ENCODE measurements at places on chromosomes 11 and 22.

DNA sequence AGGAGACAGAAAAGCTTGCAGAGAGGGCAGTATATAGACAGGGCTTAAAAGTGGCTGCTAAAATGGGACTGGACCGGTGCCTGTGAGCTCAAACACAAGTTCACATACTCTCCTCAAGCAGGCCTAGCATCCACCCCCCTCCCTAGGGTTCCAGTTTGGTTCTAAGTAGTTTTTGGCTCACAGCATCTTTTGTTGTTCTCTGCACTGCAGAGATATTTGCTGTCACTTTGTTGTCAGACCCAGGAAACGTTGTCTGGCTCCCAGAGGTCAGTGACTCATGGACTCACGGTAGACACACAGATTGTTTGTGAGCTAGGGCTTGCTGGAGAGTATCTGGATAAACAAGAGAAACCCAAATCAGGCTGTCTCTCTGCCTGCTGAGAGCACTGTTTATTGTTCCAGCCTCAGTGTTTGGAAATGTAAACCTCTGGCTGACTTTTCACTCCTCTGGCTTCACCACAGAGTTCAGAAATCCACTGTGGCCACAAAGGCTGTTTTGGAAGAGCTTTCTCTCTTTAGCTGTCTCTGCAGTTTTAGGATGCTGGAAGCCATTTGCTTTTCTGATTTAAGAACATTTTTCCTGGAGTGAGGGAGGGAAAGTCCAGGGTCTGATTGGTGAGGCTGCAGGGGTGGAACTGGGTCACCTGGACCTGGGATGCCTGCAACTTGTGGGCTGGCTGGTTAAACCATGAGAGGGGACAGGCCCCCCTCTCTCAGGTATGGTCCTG, 303.7 kb upstream of the PLET1 start:
- no peak for DNase-seq

GRCh38 chr11:2960139-2960538, 30.9 kb upstream of the PHLDA2 start:
- DNase-seq: no peak

GRCh38 chr11:107118025-107118720, 99.9 kb upstream of the GUCY1A2 start:
- DNase-seq: no peak

- DNase-seq: no peak
Measured at GRCh38 chr11:39678996-39679395, 1780.5 kb downstream of the LRRC4C start.

GRCh38 chr11:103378931-103379330, 269.7 kb downstream of the DYNC2H1 start:
- no peak for DNase-seq

GRCh38 chr11:124394408-124394807, 4.4 kb downstream of the OR8B3 start:
- DNase-seq: no peak

- DNase-seq: no peak
Measured at GRCh38 chr11:88194990-88195389, 19.7 kb upstream of the RAB38 start.

Data from suppressor macrophage (primary cell).